ENCODE measurements at places on chromosomes 1 and 21.

DNA sequence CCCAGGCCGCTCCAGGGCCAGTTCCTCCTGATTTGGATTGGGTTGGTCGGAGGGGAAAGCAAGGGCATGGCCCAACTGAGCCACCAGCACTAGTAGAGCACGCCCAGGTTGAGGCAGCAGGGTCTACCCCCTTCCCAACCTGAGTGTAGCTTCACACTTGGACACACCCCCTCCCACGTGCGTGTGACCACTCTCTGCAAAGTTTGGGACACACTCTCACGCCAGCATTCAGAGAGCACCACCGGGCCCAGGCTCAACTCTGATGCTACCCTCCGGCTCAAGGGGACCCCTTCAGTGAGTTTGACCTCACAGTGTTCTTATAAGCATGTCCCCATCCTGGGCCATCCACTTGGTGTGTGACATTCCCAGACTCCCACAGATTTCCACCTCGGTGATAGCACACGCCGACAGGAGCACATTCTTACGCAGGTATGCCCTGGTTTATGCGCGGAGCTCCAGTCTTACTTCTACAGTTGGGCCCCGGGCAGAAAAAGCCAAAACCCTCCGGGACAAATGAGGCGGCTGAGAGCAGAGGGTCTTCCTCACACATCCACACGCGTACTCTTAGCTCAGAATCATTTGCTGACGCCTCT lies 3.0 kb upstream of the DMRTA2 start:
- no peak for DNase-seq

DNA sequence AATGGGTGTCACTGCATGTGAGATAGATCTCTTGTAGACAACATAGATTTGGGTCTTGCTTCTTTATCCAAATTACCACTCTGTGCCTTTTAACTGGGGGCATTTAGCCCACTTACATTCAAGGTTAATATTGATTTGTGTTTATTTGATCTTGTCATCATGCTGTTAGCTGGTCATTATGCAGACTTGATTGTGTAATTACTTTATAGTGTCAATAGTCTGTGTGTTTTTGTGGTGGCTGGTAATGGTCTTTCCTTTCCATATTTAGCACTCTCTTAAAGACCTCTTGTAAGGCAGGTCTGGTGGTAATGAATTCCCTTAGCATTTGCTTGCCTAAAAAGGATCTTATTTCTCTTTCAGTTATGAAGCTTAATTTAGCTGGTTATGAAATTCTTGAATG lies 29.6 kb downstream of the ZNF691 start:
- no peak for DNase-seq

DNA sequence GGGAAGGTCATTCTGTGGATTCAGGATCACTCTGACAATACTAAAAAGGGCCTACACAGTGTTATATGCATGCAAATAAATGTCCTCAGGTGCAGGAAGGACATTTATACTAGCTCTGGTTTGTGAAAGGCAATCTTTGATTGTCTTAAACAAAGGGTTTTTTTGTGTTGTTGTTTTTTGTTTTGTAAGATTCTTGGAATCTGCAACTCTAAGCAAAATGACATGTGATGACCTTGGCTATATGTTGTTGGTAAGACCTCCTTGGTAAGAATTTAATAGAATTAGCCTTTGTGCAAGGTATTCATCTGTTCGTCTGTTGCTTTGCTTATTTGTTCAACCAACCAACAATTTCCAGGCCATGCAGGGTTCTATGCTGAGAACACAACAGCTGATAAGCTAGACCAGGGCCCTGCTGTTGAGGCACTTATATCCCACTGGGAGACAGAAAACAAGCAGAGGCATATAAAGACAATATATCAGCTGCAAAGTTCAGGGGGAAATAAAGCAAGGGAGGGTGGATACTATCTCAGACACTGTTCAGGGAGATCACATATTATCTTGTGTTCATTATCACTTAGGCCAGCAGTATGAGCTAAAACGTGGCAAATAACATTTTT lies 60.3 kb downstream of the FH start:
- no peak for DNase-seq

- DNase-seq, result no peak
These were observed 1.9 kb downstream of the ZBTB7B start for GRCh38 chr1:155004352-155005075.

DNA sequence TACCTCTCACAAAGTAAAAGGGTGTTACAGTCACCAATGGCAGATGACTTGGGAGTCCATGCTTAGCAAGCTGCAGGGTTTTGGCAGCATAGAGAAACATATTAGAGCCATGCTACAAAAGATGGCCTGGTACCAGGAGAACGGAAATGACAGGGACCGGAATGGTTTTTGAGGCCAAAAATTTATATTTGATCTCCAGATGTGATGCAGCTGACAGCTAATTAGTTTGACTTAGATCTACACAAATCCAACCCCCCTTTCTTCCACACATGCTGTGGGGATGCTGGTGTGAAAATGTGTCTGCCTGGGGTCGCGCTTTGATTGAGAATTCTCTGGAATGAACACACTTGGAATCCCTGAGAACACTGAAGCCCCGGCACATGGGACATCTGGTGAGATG lies 26.5 kb downstream of the SYF2 start:
- no peak for DNase-seq

DNA sequence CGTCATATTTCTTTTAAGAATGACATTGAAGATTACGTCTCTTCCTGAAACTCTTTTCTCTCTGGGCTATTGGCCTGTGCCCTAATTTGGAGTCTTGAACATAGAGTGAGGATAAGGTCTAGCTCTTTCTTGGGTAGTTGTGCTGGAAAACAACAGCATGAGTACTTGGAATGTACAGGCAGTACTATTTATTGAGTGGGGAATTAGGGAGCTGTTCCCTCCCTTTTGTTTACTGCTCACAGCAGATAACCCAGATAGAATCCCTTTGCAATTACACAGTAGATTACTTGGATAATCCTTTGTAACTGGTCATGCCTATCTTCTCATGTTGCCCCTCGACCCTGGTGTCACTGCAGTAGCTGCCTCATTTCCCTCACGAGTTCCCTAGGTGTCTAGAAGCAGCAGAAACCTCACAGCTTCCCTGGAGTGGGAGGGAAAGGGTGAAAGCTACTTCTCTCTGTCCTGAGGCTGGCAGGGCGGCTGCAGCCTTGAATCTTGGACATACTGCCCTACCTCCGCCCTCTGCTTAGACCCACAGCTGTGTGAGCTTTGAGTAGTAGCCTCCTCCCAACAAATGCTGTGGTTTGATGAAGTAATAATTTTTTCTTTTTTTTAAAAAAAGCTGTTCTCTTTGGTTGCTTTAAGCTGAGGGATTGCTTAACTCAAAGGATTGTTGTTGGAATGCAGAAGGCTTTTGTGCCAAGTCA lies 70.6 kb downstream of the FGGY start:
- DNase-seq, result no peak
